NCI-H1694 (cell line): ENCODE measurements at places on chromosomes 13 and 19.

DNA sequence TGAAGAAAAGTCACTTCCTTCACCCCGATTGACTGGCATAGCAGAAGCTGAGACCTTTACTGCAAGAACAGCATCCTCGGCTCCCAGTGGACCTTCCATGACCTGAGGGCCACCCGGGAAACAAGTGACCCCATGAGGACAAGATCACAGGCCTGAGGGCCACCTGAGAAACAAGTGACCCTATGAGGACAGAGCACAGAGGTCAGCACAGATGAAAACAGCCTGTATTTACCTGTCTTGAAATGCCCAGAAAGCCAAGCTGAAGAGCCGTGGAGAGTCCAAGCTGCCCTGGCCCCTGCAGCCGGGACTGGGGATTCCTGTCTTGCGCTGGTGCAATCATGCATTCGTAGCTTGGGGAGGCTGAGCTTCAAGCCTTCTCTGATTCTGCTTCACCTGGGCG is 114.2 kb upstream of the SPACA7 start:
- DNase-seq = no peak

DNA sequence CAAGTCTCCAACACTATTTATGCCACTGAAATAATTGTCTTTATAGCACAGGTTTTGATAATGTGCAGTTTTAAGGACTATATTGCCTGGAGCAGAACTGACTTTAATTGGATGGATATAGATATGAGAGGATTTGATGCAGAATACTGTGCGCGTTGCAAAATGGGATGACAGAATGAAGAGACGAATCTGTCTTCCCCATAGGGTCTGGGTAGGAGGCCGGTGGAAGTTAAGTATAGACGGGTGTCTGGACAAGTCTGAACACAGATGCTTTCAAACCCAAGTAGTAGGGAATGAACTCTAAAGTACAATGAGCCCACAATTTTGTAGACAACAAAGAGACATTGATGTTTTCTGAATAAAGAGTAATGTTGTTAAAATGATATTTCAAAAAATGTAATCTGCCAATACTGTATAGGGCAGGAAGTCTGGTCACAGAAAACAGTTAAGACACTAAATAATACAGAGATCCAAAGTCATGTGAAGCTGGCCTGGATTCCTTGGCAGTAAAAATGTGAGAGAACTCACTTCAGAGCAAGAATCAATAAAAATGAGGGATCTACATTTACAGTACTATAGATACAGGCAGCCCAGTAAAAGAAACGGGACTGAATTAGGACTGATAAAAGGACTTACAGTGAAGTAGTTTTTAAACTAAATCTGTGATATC is 125.5 kb downstream of the ENOX1 start:
- DNase-seq = no peak

GRCh38 chr13:107743526-107743925 is 471.8 kb downstream of the LIG4 start:
- no peak for DNase-seq

GRCh38 chr13:33139780-33140535 is 123.7 kb downstream of the KL start:
- peak; percentile 18 for DNase-seq

DNA sequence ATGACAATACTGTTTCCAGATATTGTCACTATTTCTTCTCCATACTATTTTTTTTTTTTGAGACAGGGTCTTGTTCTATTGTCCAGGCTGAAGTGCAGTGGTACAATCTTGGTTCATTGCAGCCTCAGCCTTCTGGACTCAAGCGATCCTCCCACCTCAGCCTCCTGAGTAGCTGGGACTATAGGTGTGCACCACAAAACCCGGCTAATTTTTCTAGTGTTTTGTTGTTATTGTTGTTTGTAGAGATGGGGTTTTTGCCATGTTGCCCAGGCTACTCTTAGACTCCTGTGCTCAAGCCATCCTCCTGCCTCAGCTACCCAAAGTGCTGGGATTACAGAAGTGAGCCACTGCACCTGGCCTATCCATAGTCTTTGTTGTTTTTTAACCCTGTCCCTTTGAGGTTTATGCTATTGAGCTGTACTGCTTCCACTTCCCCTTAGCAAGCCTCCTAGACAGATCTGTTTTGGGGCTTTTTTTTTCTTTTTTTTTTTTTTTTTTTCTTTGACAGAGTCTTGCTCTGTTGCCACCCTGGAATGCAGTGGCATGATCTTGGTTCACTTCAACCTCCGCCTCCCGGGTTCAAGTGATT is 27.6 kb upstream of the MAP3K10 start:
- DNase-seq = no peak

DNA sequence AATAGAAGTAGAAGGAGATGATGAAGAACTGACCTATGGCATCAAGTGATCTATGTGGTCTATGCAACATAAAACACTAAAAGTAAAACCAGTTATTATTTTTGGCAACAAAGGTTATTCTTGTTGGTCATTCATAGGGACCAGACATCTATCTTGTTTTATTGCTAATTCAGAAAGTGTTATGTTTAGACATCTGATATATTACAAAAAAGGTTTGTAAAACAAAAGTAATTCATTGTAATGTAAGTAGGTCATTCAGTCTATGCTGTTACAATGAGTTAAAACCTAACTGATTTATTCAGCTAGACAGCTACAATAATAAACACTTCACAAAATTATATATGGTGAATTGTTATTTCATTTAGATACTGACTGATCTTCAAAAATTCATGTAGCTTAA is 461.9 kb downstream of the PCDH17 start:
- DNase-seq = no peak

GRCh38 chr13:33721724-33722123 is 96.2 kb upstream of the RFC3 start:
- DNase-seq = no peak
